ENCODE measurements at places on chromosomes 16 and 17.
A peak's percentile ranks its signal among the peaks of the same experiment; 100 is the strongest.

- DNase-seq, result no peak
These were observed 156.0 kb upstream of the SALL1 start for GRCh38 chr16:51306886-51307595.

DNA sequence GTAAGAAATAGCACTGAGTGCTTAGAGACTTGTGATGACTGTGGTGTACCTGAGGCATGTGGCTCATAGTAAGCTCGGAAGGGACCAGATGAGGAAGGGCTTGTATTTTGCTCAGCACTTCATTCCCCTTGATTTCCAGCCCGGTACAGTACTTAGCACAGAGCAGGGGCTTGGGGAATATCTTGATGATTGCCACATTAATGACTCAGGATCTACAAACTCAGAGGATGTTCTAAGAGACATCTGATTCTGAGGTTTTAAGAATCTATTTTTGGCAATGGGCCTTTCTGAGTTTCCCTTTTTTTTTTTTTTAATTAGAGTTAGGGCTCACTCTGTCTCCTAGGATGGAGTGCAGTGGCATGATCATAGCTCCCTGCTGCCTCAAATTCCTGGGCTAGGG, 9.1 kb downstream of the ASPHD1 start:
- DNase-seq, result no peak

GRCh38 chr17:2926019-2926650, 129.9 kb downstream of the RAP1GAP2 start:
- DNase-seq, result peak; percentile 75

GRCh38 chr16:23917621-23918020, 81.8 kb downstream of the PRKCB start:
- no peak for DNase-seq

- DNase-seq, result no peak
These were observed 481 bp downstream of the HEXIM2 start for GRCh38 chr17:45162025-45162687.

All from PC-3 (cell line).